ENCODE measurements at places on chromosomes 3 and 15. TPM values are rescaled to one million over a fixed set of nuclear protein-coding genes. Genes with fewer than 3 reads are reported as not detected.

Gene CHRFAM7A
- 1.2 TPM for polyA plus RNA-seq

GRCh38 chr3:9280451-9281219, 31.2 kb upstream of the SRGAP3 start:
- H3K27ac ChIP-seq = peak overlapping the region; percentile 47
- H3K4me3 ChIP-seq = no peak overlapping the region
- peak; percentile 88 for DNase-seq
- H3K36me3 ChIP-seq = no peaks in the 10 kb centered on the region
- H3K27me3 ChIP-seq = no peaks in the 10 kb centered on the region
- peaks cover 6% of the 10 kb centered on the region for H3K4me1 ChIP-seq

GRCh38 chr3:29538610-29538958, 257.7 kb downstream of the RBMS3 start:
- no peaks in the 10 kb centered on the region for H3K27me3 ChIP-seq
- no peak for DNase-seq
- no peaks in the 10 kb centered on the region for H3K36me3 ChIP-seq
- H3K4me3 ChIP-seq = no peak overlapping the region

- no peak overlapping the region for H3K27ac ChIP-seq
- H3K36me3 ChIP-seq = no peaks in the 10 kb centered on the region
- peaks cover 3% of the 10 kb centered on the region for H3K27me3 ChIP-seq
- H3K4me3 ChIP-seq = no peak overlapping the region
Observed at GRCh38 chr3:129034642-129035041, 25.9 kb upstream of the GP9 start.

GRCh38 chr3:32820430-32820829, 2.6 kb downstream of the TRIM71 start:
- H3K36me3 ChIP-seq = no peaks in the 10 kb centered on the region
- peaks cover 70% of the 10 kb centered on the region for H3K27me3 ChIP-seq
- peaks cover 16% of the 10 kb centered on the region for H3K4me1 ChIP-seq
- no peak overlapping the region for H3K27ac ChIP-seq

DNA sequence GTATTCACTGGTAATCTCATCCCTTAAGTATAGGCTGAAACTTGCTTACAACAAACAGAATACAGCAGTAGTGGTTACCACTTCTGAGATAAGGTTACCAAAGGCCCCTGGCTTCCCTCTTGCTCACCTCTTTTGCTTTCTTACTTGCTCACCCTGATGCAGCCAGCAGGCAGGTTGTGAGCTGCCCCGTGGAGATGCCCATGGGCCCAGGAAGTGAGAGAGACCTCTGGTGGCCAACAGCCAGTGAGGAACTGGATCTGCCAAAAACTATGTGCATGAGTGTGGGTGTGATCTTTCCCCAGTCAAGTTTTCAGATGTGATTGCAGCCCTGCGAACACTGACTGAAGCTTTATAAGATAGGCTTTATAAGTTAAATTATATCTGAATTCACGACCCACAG, 48.7 kb downstream of the NMNAT3 start:
- H3K27me3 ChIP-seq = no peaks in the 10 kb centered on the region
- H3K4me3 ChIP-seq = no peak overlapping the region
- H3K4me1 ChIP-seq = no peaks in the 10 kb centered on the region
- no peak overlapping the region for H3K27ac ChIP-seq

DNA sequence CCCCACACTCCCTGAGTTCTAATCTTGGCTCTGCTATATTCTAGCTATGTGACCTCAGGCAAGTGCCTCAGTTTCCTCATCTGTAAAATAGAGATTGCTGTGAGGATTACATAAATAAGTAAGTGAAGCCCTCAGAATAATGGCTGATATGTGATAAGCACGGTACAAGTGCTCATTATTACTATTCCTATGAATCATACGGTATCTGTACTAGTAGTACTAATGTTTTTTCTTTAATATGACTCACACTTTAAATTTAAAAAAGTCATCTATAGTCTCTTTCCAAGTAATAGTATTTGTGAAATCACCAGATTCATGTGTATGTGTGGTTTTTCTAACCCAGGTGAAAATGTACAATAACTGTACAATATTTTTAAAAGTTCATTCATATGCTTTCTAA, 58.7 kb downstream of the CLDN11 start:
- DNase-seq = no peak
- H3K4me1 ChIP-seq = no peaks in the 10 kb centered on the region
- no peak overlapping the region for H3K4me3 ChIP-seq
- H3K27me3 ChIP-seq = peaks cover 2% of the 10 kb centered on the region
- no peak overlapping the region for H3K27ac ChIP-seq
- no peaks in the 10 kb centered on the region for H3K36me3 ChIP-seq

GRCh38 chr3:4718179-4718736, 225.1 kb downstream of the ITPR1 start:
- no peaks in the 10 kb centered on the region for H3K27me3 ChIP-seq
- peaks cover 4% of the 10 kb centered on the region for H3K36me3 ChIP-seq
- H3K27ac ChIP-seq = peak overlapping the region; percentile 62

GRCh38 chr15:94206463-94207167, 24.7 kb upstream of the MCTP2 start:
- H3K27ac ChIP-seq = no peak overlapping the region
- H3K4me1 ChIP-seq = no peaks in the 10 kb centered on the region
- peak; percentile 25 for DNase-seq
- H3K4me3 ChIP-seq = no peak overlapping the region
- H3K27me3 ChIP-seq = no peaks in the 10 kb centered on the region
